Natural killer cell treated with Interleukin-12 subunit alpha and Interleukin-12 subunit beta and Interleukin-15 and Interleukin-18, amount 100 ng/mL, for 72 hours (primary cell): ENCODE measurements at places on chromosomes 12 and 14. TPM values are rescaled to one million over a fixed set of nuclear protein-coding genes. Genes with fewer than 3 reads are reported as not detected.

DNA sequence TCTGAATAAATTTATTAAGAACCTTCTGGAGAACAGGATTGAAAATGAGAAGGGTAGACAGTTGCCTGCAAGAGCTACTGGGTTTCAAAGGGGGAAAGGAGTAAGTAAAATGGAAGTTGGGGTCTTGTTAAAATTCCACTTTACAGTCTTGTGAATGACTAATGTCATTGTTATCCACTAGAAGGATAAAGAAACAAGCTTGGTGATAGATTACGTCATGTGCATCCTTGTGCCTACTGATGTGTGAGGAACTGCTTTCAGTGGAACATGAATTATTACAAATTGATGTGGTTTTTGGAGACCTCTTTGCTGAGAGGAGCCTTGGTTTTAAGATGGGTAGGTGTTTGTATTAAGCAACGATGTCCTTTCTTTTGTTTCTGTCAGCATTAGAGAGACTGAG is 272.5 kb upstream of the PRICKLE1 start:
- DNase-seq, result no peak

DNA sequence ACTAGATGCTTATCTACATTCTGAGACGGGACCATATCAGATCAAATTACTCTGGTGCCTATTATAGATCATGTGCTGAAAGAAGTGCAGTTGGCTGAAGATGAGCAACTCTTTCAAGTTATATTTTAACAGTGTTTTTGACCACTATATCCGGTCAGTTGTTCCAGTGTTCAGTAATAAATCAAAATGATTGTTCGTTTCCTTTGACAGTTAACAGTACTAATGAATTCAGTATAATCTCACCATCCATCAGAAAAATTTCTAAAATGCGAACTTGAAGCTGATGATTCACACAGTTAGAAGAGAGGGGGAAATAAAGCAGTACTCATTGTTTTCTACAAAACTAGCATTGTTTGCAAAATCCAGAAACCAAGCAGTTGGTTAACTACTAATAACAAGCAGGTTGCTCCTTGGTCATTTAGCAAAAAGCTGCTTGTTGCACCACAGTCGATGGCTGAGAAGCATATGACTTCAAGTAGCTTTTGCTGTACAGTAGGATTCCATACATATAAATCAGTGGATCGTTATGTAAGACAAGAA is 2.3 kb downstream of the RPS6KA5 start:
- no peak for DNase-seq

The LRP1 gene
- total RNA-seq, result 0.45 TPM

The SPIC gene
- total RNA-seq, result not detected

DNA sequence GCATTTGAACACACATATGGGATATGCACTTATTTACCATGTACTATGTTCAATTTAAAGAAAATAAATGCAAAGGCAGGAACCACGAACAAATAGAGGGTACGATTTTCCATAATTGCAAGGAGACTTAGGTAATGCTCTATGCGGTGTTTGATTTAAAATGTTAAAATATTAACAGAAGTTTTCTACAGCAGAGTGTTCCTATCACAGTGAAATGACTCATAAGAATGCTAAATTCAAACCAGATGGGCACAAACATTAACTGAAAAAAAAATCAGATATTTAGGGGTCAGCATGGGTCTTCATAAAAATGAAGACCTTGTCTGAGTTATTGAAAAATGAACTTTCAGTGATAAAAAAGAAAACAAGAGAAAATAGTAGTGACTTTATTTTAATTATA is 65.4 kb downstream of the LLPH start:
- no peak for DNase-seq

DNA sequence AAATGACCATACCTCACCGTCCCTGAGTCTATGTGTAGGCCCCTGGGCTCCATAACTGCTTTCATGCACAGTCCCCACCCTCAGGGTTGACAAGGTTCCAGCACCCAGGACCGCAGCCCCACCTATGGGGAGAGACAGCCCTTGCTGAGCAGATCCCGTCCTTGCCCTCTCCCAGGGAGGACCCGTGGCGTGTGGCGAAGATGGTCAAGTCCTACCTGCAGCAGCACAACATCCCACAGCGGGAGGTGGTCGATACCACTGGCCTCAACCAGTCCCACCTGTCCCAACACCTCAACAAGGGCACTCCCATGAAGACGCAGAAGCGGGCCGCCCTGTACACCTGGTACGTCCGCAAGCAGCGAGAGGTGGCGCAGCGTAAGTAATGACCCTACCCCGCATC is 10.3 kb downstream of the HNF1A start:
- no peak for DNase-seq

GRCh38 chr12:30870491-30871265 is 55.9 kb upstream of the TSPAN11 start:
- no peak for DNase-seq

DNA sequence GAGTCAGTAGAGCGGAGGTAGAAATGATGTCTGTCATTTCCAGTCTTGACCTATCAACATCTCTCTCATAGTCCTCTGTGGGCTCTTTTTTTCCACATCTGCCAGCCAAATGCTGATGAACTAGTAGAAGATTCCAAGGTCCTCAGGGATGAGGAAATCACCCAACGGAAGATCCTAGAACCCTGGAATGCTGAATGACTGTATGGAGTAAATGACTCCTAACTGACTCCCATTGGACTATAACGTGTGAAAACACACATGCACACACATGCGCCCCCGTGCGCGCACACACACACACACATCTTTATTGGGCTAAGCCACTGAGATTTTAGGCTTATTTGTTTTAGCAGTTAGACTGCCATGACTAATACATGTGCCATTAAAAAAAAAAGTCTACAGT is 159.2 kb downstream of the MYRFL start:
- DNase-seq, result no peak

GRCh38 chr12:3117591-3118015 is 40.4 kb downstream of the TSPAN9 start:
- DNase-seq, result peak; percentile 42

The THAP2 gene
- total RNA-seq, result 5.2 TPM

The RILPL1 gene
- 2.6 TPM for total RNA-seq

DNA sequence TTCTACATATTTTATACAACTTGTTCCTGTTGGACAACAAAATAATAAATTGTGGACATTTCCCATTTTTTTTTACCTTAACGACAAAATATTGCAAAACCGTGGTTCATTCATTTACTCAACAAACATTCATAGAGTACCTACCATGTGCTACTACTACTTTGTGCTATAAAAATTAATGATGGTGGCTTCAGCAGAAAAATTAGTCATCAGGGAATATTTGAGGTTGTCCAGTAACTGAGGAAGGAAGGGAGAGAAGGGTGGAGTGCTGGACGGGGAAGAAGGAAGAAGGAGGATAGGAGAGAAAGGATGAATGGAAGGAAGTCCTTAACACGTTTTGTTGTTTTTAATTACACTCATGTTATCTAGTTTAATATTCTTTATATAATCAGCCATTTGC is 53.7 kb downstream of the PPFIBP1 start:
- DNase-seq, result no peak

DNA sequence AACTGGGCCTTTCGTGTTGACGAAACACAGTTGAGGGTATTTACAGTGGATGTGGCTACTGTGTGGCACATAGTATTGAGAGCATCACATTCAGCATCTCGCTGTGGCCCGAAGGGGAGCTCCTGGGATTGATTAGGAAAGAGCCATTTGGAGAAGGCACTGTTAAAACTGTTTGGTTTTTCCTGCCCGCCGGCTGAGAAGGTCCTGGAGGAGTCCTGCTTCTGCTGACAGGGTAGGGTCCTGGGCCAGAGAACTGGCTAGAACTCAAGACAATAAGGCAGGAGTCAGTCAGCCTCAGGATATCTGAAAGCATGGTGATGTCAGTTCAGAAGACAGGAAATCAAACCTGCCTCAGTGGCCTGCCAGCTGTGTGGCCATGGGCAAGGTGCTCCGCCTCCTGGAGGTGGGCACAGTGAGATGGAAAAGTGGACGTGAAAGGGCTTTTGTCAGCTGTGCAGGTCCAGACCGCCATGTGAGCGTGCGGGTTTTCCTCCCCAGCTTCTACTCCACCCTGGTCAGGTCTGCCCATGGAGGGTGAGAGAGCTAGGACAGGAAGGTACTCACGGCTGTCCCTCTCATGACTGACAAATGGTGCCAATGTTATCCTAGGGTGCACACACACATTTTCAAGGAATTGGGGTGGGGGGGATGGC is 92.3 kb downstream of the NTF3 start:
- DNase-seq, result no peak

The SMCO3 gene
- total RNA-seq, result not detected

The PLCZ1 gene
- not detected for total RNA-seq

DNA sequence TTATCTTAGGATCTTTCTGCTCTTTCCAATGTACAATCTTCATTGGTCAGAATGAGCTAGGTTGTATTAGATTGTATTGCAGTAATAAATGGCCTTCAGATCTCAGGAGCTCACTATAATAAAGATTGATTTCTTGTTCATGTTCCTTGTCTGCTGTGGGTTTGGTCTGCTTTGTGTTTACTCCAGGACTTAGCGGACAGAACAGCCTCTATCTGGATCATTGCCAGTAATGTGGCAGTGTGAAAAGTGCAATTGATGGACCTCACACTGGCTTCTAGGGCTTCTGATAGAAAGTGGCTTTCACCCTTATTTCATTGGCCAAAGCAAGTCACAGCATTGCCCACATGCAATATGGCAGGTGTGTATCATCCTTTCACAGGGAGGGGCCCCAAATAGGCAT is 81.2 kb downstream of the BTG1 start:
- no peak for DNase-seq

- no peak for DNase-seq
Measured at GRCh38 chr12:74365178-74365964, 172.3 kb upstream of the ATXN7L3B start.

The GRIN2B gene
- total RNA-seq, result not detected

The GDF3 gene
- not detected for total RNA-seq

The TEX22 gene
- 2.7 TPM for total RNA-seq

- no peak for DNase-seq
Measured at GRCh38 chr12:18640321-18640955, 97.4 kb downstream of the PLCZ1 start.

The C3AR1 gene
- 1.6 TPM for total RNA-seq

DNA sequence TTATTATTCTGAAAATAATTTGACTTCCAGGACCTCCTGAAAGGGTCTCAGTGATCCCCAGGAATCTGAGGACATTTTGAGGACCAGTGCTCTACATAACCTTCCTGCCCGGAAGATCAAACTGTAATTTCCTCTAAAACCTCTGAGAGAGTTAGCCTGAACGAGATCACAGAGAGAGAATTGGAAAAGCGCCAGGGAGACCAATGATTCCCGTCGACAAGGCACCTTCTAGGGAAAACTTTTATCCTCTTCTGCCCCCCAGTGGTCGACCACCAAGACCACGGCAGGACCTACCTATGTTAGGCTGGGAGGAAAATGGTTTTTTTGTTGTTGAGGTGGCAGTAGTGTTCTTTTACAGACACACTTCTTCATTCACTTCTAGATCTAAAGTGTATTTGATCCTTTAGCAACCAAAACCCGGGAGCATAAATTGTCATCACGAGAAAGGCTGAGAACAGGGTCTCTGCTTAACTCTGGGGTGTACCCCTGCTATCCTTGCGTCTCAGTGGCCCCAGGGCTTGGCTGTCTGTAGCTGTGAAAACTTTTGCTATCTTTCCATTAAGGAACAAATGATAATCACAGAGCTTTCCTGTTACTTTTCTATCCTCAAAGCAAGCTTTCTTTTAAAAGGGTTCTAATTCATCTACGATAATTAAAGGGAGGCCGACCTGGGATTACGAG is 62.9 kb upstream of the NID2 start:
- peak; percentile 66 for DNase-seq

The A2ML1 gene
- total RNA-seq, result not detected

- DNase-seq, result no peak
Measured at GRCh38 chr14:56129933-56130332, 11.7 kb downstream of the PELI2 start.

DNA sequence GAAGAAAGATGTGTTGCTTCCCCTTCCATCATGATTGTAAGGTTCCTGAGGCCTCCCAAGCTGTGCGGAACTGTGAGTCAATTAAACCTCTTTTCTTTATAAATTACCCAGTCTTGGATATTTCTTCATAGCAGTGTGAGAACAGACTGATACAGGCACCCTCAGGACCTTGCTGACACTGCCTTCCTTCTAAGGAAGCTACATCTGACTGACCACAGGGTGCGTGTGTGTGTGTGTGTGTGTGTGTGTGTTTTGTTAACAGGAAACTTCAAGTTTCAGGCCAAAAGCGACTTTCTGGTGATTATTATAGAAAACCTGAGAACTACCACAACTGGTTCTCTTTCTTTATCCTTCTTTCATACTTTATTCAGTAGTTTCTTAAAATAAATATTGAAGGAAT is 149.0 kb downstream of the CAPZA3 start:
- DNase-seq, result no peak

The SMCO2 gene
- total RNA-seq, result 1.1 TPM
